HTR-8/SVneo (cell line): ENCODE measurements at places on chromosomes 16 and 17.

- DNase-seq = peak; percentile 75
Observed at GRCh38 chr17:66542967-66543520, 240.6 kb downstream of the PRKCA start.

GRCh38 chr17:57006040-57006439 is 28.1 kb downstream of the SCPEP1 start:
- DNase-seq = no peak

GRCh38 chr16:49672753-49673152 is 183.2 kb downstream of the ZNF423 start:
- no peak for DNase-seq

GRCh38 chr16:53932975-53933374 is 229.0 kb downstream of the FTO start:
- DNase-seq = no peak

GRCh38 chr17:40646791-40647623 is 611 bp downstream of the SMARCE1 start:
- DNase-seq = no peak

- no peak for DNase-seq
Observed at GRCh38 chr16:55567382-55567781, 898 bp downstream of the CAPNS2 start.

GRCh38 chr17:81578038-81578441 is 25.9 kb upstream of the FAAP100 start:
- DNase-seq = no peak

GRCh38 chr16:969508-970385 is 1.0 kb downstream of the LMF1 start:
- DNase-seq = no peak

GRCh38 chr17:2235792-2236366 is 67.7 kb downstream of the SMG6 start:
- no peak for DNase-seq

DNA sequence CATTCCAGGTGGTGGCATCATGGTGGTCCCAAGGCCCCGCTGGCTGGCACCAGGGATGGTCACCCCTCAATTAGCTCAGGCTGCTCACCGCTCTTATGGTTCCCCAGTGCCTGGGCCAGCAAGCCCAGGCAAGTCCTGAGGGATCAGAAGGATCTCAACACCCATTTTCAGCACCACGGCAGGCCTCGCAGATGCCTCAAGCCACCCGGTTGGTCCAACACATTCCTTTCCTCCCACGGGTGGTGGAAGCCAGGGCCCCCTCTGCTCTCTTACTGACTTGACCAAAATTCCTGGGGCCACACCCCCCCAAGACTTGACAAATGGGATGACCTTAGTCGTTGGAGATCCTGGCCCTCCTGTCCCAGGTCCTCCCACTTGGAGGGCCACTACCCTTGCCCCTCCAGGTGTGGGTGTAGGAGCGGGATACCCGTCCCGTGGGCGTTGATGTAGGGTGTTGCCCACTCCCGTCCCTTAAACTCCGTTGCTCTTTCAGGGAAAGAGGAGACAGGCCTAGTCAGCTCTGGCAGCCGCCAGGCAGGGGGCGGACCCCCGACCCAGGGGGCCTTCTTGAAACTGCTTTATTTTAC is 5.9 kb downstream of the ZNF205 start:
- no peak for DNase-seq

- DNase-seq = peak; percentile 67
Observed at GRCh38 chr17:4304417-4305027, 40.7 kb upstream of the ANKFY1 start.

DNA sequence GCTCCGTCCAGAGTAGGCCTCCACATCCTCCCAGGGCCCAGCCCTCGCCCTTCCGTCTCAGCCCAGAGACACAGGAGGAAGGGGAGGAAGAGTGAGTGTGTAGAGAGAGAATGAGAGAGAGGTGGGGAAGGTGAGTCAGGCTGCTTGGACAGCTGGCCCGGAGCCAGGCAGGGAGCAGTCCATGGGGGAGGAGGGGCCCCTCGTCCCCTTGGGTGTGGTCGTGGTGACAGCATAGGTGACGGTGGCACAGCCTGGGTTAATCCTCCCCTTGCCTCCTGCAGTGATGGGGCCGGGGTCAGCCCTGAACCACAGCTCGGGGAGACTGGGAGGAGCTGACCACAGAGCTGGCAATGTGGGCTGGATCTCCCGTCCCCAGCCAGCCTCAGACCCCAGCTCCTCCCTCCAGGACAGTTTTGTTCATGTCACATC is 36.5 kb downstream of the FA2H start:
- peak; percentile 59 for DNase-seq

GRCh38 chr17:69485251-69485661 is 70.8 kb downstream of the MAP2K6 start:
- DNase-seq = no peak

DNA sequence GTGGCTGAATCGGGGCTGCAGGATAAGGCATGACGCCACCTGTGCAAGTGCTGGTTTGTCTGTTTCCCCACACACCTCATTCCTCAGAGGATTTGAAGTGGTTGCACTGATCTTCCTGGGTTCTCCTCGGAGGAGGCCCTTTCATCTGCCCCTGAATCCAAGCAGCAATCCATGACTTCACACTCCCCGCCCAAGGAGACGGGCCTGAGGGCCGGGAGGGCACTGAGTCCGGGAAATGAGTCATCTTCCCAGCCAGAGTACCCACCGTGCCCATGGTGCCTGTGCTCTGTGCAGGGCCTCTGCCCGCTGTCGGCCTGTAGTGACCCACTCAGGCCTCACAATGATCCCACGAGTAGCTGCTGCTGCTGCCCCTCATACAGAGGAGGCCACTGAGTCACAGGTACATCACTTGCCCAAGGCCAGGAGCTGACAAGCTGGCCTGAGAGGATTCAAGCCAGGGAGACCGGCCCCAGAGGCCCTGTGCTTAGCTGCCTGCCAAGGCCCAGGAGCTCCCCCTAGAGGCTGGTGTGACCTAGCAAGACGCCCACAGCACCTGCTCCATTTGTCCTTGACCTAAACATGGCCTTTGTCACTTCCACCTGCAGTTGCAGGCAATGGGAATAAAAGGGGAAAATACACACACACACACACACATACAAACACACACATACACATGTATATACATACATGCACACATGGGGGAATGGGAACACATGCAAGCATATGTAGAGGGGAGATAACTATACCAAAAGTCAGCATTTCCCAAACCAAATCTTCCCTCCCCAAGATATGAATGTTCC is 240.0 kb downstream of the C16orf95 start:
- DNase-seq = peak; percentile 80

DNA sequence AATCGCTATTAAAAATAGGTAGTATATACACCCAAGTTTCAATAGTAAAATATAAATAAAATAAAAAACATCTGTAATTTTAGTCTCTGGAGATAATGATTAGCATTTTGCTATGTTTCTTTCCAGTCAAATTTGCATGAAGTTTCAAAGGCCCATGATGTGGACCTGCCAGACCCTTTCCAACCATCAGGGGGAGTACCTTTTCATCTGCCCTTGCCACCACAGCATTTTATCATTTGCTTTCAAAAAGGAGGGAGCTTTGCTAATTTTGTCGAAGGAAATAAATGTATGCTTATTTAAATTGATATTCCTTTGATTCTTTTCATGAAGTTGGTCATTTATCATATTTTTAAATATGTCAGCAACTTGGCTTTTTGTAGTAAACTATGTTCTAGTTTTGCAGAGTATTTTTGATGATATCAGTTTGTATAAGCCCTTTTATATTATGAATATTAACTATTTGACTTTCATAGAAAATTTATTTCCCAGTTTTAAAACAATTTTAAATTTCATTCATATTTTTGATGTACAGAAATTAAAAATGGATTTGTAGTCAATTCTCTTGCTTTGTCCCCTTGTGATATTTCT is 115.2 kb upstream of the NETO2 start:
- peak; percentile 14 for DNase-seq

- DNase-seq = no peak
Observed at GRCh38 chr17:35377068-35377467, 3.6 kb upstream of the SLFN11 start.

GRCh38 chr16:51556694-51557340 is 405.7 kb upstream of the SALL1 start:
- no peak for DNase-seq

- no peak for DNase-seq
Observed at GRCh38 chr17:61537264-61537771, 53.7 kb downstream of the NACA2 start.

GRCh38 chr16:89507834-89508590 is at the start of gene SPG7:
TSS of gene SPG7 (plus strand) at chr16:89508403. CDS start at chr16:89508418, 15 bp downstream.
- peak; percentile 91 for DNase-seq

DNA sequence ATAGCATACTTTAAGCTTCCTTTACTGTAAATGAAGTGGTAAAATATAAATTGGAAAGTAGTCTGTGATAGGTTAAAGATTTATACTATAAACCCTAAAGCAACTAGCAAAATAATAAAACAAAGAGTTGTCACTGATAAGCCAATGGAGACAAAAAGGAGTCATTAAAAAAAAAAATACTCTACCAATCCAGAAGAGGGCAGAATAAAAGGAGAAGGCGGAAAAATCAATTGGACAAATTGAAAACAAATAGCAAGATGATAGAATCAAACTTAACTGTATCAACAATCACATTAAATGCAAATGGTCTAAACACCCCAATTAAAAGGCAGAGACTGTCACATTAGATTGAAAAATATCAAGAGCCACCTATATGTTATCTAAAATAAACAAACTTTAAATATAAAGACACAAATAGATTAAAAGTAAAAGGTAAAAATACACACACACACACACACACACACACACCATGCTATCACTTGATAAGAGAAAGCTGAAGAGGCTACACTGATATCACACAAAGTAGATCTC is 71.8 kb downstream of the CACNG1 start:
- no peak for DNase-seq

- no peak for DNase-seq
Observed at GRCh38 chr17:2683912-2684311, 27.7 kb downstream of the CLUH start.

DNA sequence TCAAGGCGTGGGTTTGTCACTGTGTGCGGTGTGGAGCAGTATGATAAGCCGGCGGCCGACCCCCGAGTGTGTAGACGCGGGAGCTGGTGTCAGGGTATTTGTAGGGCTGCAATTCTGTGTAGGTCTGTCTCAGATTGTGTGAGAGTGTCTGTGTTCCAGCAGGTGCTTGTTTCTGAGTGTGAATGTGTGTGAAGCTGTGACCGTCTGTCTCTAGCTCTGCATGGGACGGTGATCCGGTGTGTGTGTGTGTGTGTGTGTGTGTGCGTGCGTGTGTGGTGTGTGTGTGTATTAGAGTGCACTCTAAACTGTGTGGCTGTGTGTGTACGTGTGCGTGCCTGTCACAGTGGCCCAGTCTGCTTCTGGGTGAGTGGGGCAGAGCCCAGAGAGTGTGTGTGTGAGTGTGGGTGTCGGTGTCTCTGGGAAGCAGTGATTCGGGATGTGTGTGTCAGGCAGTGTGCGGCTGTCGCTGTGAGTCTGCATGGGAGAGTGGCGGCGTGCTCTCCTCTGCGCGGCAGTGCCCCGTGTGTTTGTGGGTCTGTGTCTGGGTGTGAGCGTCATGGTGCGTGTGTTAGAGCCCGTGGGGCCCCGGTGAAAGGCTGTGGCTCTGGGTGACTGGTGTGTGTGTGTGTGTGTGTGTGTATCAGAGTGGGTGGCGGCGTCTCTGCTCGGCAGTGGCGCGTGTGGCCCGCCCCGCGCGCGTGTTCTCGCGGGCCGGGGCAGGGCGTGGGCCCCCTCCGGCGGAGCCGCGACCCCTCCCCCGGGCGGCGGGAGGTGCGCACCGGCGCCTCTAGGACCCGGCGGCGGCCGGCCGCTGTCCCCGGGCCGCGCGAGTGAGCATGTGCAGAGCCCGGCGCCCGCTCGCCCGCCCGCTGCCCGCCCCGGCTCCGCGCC is at the start of gene WSCD1:
WSCD1 (plus strand) TSS at position 841 of the 891 bp plus-strand sequence. CDS start 10,280 bp downstream, outside the sequence.
- DNase-seq = no peak

DNA sequence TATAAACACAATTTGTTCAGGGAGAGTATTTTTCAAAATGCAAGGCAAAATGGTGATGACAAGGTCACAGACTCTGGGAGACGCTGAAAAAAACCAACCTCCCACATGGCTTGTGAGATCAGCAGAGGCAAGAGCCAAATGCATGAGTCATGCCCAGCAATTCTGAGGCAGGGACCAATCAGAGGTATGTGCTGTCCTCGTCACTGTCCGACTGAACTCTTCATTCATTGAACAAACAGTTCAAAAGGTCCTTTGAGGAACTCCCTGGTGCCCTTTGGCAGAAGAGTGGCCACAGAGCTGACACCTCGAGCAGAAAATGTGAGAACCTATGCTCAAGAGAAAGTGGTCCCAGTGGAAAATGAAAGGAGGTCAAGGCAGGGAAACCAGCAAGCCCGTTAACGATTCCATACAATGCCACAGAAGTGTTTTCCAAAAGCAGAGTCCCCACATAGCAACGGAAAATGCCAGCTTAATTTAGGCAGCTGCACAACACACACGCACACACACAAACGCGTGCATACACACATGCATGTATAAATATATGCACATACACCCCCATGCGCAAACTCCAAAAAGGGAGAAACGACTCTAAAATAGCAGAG is 50.9 kb downstream of the CDH11 start:
- peak; percentile 27 for DNase-seq

GRCh38 chr17:65564793-65565192 is 3.3 kb upstream of the AXIN2 start:
- DNase-seq = no peak

- DNase-seq = no peak
Observed at GRCh38 chr17:2718150-2718938, 6.8 kb upstream of the CLUH start.

DNA sequence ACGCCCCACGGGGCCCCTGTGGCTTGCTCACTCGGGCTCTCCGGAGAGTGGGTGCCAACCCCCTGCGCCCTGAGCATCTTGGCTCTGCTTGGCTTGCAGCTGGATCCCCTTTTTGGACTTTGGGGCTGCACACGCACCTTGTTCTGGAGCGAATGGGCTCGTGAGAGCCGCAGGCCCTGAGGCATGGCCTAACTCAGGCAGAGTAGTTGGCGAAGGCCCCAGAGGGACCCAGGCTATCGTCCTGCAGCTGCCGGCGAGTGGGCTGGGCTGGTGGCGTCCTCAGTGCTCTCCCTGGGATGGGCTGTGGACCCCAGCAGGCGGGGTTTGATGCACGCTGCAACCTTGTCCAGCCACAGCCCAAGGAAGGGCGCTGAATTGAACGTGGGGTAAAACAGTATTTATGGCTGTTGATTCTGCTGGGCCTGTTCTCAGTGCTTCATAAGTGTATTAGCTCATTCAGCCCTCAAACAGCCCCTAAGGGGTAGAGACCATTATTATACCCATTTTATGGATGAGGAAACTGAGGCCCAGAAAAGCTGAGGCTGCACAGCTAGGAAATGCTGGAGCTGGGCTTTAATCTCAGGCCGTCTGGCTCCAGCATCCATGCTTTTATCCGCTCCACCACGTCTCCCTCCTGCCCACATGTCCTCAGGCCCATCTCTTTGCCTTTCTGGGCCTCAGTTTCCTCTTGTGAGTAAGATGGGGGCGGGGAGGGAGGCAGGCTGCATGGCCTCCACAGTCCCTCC is 171.2 kb upstream of the CIBAR2 start:
- DNase-seq = no peak

- DNase-seq = no peak
Observed at GRCh38 chr16:51035110-51035498, 116.0 kb downstream of the SALL1 start.

GRCh38 chr17:59669411-59669810 is 37.8 kb downstream of the PTRH2 start:
- no peak for DNase-seq

GRCh38 chr16:29014561-29015069 is 29.8 kb downstream of the LAT start:
- DNase-seq = no peak

GRCh38 chr17:9811086-9811485 is 10.8 kb downstream of the GSG1L2 start:
- no peak for DNase-seq

GRCh38 chr16:57358527-57359095 is at the start of gene CCL22:
TSS of gene CCL22 (plus strand) at chr16:57358783. CDS start at chr16:57358817, 34 bp downstream.
- no peak for DNase-seq
